HFFc6 (cell line): ENCODE measurements at places on chromosomes 1 and 21. TPM values are rescaled to one million over a fixed set of nuclear protein-coding genes. Genes with fewer than 3 reads are reported as not detected.
A peak's percentile ranks its signal among the peaks of the same experiment; 100 is the strongest.

Gene KLF17
- total RNA-seq = not detected in 3 replicates

GRCh38 chr1:35539073-35539823 lies 18.0 kb downstream of the KIAA0319L start:
- peak; percentile 21 for DNase-seq

- DNase-seq = no peak
Observed at GRCh38 chr1:37930246-37931101, 16.4 kb downstream of the INPP5B start.

Gene OLFML3
- total RNA-seq = 64.8 to 124 TPM (median 80.8 TPM) in 3 replicates

DNA sequence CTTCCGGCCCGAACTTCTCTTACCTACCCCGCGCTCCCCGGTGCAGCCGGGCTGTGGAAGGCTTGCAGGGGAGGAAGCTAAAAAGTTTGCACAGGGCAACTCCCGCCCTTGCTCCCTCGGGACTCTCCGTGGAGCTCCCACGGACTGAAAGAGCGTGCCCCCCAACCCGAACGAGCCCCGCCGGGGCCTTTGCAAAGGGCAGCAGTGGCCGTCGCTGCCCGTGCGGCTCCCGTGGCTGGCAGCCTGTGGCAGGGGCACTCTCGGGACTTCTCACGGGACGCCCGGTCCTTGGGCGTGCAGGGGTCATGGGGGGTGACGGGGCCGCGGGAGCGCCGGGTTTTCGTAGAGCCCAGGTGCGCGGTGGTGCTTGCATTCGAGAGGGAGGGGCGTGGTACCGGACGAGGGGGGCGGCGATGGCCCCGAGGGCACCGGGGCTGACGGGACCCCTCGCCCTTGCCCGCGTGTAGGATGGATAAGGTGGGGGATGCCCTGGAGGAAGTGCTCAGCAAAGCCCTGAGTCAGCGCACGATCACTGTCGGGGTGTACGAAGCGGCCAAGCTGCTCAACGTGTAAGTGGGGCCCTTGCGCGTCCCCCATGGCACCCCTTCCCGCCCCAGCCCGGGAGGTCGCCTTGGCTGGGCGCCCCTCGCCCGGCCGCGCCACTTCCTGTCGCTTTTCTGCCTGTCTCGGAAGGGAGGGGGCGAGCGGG lies 711 bp downstream of the GADD45A start:
- no peak for DNase-seq

- no peak for DNase-seq
Observed at GRCh38 chr21:34221331-34222030, 142.3 kb upstream of the KCNE2 start.

Gene HIVEP3
- total RNA-seq = 7.7 to 9.6 TPM (median 9.4 TPM) in 3 replicates

- DNase-seq = peak; percentile 10
Observed at GRCh38 chr1:179779645-179780272, 36.7 kb downstream of the FAM163A start.

DNA sequence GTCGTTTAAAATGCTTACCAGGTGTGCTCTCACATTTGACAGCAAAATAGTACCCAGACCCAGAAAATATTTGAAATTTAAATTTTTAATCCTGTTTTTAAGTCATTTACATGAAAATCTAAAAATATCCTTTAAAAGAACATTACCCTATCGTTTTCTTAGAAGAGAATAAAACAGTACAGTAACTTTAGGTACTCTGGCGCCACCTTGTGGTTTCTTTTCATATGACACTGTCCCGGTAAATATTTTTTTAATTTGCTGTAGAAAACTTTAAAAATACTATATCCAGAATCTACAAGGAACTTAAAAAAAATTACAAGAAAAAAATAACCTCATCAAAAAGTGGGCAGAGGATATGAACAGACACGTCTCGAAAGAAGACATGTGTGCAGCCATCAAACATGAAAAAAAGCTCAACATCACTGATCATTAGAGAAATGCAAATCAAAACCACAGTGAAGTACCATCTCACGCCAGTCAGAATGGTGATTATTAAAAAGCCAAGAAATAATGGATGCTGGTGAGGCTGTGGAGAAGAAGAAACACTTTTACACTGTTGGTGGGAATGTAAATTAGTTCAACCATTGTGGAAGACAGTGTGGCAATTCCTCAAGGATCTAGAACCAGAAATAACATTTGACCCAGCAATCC lies 129.2 kb downstream of the RGS21 start:
- peak; percentile 54 for DNase-seq

Gene GPR52
- not detected in 3 replicates for total RNA-seq

- DNase-seq = no peak
Observed at GRCh38 chr1:223355699-223356098, 8.3 kb downstream of the SUSD4 start.
